AG09309 (cell line): ENCODE measurements at places on chromosomes 3 and 15.

DNA sequence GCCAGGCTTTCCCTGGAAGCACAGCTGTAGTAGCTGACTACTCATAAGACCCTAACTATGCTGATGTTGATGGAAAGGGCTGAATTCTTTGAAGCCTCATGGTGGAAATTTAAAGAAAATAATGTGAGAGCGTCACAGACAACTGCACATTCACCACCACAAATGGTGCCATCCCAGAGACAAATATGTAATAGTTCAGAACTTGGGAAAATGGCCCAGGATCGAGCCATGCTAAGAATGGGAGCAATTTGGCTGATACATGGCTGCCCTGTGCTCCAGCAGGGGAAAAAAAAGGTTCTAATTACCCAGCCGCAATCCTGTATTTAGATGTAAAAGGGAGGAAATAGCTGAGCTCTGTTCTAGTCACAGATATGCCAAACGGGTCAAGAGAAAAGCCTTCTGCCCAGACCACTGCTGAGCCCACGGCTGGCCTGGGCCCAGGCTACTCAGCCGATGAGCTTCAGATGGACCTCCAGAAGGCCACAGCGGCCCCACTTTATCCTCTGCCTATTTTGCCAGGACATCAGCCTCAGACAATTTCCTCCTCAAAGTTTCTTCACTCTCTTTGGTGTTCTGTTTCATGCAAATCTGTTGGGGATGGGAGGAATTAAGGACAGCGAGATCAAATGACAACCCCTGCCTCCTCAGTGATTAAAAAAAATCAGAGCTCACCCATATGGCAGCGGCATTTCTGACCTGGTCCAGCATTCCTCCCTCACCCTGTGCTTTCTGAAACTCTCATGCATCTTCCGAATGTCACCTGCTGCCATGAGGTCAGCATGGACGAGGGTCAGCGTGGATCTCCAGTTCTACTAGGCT, 54.5 kb upstream of the MEX3B start:
- DNase-seq: no peak

DNA sequence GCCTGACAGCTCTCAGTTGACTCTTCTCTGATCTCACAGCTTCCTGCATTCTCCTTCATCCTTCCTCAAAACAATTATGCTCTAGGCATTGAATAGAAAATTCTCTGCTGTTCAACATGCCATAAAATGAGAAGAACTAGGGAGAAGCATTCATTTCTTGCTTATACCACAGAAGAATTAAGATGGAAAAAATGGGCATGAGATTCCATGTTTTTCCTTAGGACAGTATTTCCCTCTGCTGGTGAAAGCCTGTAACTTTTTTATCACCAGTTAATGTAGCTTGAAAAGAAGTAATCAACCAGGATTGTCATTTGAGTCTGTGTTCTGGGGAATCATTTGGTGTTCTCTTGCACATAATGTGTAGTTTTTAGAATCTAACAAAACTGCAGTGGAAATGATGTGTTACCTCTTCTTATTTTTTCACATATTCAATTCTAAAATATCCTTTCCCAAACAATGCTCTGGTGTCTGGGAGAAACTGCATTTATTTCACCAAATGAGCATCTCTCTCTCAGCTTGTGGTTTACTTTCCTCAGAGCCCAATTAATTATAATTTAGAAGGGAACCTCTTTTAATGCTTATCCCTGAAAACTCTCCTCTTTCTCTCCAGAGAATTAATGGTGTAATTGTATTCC, 92.8 kb upstream of the DCBLD2 start:
- DNase-seq: peak; percentile 48

- no peak for DNase-seq
These were observed 37.7 kb downstream of the NCK1 start for GRCh38 chr3:136899622-136900158.

GRCh38 chr15:42384597-42384996, 25.3 kb downstream of the CAPN3 start:
- no peak for DNase-seq

DNA sequence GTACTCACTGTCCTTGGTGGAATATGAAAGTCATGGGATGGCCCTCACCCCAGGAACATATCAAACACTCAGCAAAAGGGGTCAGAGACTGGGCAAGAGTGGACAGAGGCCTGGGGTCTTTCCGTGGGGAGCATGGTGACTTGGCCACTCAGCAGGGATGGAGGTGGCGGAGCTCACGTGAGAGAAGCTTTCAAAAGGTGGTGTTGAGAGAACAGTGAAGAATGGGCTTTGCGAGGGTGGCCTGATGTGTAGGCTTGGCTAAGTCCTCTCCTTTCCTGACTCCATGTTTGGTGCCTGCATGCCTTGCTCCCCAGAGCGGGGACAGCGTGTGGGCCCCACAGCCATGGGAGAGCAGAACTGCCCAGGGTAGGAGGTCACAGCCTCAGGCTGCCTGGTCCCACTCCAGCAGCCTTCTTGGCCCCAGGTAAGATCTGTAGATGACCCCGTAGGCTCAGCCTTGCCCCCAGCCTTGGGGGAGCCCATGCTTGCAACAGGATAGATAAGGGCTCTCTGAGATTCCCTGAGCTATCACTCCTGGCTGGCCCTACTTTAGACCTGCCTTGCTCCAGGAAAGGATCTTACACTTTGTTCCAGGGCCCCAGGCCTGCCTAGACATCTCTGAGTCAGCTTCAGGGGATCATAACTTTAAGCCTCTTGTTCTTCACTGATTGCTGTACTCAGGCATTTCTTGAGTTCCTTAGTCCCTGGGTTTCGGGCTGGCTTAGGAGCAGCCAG, 17.0 kb downstream of the RPLP1 start:
- no peak for DNase-seq

DNA sequence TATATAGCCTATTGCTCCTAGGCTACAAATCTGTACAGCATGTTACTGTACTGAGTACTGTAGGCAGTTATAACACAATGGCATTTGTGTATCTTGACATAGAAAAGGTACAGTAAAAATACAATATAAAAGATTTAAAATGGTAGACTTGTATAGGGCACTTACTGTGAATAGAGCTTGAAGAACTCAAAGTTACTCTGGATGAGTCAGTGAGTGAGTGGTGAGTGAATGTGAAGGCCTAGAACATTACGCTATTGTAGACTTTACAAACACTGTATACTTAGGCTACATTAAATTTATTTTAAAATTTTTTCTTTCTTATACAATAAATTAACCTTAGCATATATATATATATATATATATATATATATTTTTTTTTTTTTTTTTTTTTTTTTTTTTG, 140.0 kb upstream of the UBE2E1 start:
- DNase-seq: no peak

DNA sequence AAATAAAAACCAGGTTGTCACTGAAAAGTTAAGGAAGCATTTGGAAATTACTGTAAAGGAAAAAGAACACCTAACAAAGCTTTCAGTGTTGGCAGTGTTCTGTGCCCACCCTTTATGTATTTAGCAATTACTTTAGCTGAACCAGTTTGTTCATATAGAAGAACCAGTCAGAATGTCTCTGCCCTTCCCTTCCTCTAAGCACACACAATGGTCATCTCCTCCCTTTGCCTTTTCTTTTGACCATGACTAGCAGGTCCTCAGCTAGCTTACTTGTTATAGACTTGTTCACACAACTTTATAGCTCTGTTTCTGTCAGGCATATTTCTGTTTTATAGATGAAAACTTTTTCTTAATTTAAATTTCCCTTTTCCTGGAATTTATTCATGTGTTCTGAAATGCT, 59.6 kb downstream of the AKAP13 start:
- DNase-seq: no peak

GRCh38 chr3:186152889-186153292, 44.0 kb upstream of the ETV5 start:
- no peak for DNase-seq
